RCC 7860 (cell line): ENCODE measurements at places on chromosomes 5 and 9.

DNA sequence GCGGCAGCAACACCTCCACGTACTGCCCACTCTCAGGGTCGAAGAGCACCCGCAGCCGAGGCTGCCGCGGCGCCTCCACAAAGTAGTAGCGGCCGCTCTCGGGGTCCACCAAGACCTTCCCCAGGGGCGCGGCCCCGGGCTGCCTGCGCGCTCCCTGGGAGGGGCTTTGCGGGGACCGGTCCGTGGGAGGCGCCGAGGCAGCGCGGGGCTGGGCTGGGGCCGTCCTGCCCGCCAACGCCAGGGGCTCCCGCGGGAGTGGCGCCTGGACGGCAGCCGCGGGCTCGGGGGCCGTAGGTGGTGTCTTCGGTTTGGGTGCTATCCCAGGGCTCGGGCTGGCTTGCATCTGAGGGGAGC, 2.6 kb upstream of the MZB1 start:
- DNase-seq = no peak

DNA sequence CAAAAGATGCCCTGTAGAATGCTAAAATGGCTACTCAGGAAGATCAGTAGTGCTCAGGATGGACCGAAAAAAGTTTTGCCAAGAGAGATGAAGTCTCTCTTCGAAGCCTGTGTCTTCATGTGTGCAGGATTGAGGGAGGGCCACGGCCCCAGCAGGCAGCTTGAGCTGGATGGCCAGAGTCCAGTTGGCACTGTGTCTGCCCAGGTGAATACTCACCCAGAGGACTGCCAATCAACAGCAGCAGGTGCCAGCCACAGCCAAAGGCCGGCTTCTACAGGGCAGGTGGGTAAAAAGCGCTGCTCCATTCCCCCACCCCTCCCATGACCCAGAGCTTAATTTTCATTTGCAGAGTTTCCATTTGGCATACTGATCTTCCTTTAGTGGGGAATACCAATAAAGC, 287.9 kb upstream of the ZNF608 start:
- DNase-seq = no peak

DNA sequence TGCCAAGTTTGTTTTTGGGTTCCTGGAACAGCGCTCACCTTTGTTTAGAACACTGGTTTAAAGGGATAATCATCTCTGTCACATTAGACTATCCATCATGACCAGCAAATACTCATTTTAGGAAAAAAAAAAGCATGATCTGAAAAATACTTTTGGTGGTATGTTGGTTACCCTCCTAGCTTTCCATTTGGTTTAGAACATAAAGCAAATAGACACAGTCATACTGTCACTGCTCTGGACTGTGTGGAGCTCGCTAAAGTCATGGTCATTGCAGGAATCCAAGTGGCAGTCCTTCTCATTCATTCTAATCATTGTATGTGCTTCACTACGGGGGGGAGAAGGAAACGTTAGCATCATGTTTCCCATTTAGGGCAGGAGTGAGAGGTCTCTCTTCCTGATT, 83.5 kb downstream of the PIK3R1 start:
- DNase-seq = no peak

- DNase-seq = no peak
Observed at GRCh38 chr9:91939978-91940377, 10.1 kb downstream of the ROR2 start.

- peak; percentile 14 for DNase-seq
Observed at GRCh38 chr5:91206734-91207133, 176.4 kb downstream of the ARRDC3 start.

DNA sequence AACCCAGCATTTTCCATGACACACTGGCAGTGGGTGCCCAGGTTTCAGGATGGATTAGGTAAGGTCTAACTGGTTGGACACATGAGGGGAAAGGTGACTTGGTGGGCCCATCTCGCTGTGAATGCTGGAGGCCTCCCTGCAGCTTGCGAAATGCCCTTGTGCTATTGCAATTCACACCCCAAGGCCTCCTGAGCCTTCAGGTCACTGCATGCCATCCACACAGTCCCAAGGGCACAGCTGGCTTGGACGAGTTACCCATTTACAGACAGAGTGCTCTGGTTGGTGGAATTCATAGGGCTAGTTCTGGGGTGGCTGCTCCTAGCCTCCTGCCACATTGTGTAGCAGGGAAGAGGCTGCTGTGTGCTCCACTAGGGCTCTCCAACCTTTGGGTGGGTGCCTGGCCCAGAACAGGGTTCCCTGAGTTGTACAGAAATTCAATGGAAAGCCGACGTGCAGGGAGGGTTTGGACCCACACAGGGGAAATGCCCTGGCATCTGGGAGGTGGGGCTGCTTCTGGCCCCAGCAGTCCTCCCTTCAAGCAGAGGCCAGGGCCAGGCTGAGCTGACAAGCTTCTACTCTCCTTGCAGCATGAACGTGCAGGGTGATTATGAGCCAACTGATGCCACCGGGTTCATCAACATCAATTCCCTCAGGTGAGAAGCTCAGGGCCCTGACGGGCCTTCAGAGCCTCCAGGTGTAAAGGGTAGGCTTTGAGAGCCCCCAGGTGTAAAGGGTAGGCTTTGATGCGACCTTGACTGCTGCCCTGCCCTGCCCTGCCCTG, 54.3 kb downstream of the ASS1 start:
- no peak for DNase-seq

DNA sequence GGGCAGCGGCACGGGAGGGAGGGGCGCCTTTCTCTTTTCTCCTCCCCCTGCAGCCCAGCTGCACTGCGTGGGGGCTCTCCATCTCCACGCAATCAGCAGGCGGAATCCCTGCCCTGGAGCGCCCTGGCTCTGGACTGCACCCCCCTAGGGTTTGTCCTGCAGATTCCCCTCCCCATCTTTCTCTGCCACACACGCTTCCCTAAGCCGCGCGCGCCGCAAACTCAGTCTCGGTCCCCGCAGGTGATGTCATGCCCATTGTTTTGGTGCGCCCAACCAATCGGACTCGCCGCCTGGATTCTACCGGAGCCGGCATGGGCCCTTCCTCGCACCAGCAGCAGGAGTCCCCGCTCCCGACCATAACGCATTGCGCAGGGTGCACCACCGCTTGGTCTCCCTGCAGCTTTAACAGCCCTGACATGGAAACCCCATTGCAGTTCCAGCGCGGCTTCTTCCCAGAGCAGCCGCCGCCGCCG, at the start of gene KCNN2:
Gene KCNN2 (plus strand): TSS at position 347 of the 473 bp plus-strand sequence. CDS start 70 bp downstream, at position 417.
- no peak for DNase-seq

DNA sequence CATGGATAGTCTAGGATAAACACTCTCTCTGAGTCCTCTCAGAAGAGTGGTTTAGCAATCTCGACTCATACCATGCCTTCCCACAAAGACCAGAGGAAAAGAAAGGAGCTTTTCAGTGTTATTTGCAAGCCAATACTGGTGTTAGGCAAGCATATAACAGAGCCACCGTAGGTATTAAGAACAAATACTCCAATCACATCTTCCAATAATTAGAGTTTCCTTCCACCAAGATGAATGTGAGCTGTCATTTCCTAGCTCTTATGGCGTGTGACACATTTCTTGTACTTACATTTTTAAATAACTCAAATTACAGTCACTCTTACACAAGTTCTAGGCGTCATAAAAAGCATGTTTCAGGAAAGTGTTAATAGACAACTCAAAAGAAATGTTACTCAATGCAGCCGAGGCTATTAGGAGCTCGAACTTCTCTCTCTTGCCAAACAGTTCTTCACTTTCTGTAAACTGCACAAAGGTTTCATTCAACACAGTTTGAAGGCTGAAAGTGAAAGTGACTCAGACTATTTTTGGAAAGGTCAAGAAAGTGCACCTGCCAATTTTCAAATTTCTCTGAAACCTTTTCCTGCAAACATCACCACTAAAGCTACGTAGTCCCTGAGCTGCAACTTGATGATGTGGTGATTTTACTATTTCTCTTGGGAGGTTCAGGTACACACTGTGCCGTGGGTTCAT, 153.8 kb downstream of the AUH start:
- DNase-seq = peak; percentile 20

- DNase-seq = no peak
Observed at GRCh38 chr5:114070093-114070722, 291.7 kb upstream of the KCNN2 start.

GRCh38 chr5:119131530-119132304, 60.8 kb downstream of the DMXL1 start:
- DNase-seq = peak; percentile 59

DNA sequence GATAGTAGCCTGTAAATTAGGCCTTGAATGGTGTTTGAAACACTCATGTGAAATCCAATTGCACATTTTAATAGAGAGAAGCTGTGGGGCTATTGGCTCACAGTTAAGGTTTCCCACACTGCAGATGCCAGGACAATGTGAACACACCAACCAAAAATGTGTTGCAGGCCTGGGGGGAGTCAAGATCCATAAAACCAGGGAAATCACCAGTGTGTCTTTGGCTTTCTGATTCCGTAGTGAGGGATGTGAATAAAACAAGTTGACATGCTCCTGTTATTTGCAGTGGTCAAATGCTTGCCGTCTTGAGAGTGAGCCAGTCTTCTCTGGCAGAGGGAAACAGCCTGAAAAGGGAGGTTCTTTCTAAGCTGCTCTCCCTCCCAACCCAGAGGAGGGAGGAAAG, 79.0 kb downstream of the ZNF462 start:
- no peak for DNase-seq

DNA sequence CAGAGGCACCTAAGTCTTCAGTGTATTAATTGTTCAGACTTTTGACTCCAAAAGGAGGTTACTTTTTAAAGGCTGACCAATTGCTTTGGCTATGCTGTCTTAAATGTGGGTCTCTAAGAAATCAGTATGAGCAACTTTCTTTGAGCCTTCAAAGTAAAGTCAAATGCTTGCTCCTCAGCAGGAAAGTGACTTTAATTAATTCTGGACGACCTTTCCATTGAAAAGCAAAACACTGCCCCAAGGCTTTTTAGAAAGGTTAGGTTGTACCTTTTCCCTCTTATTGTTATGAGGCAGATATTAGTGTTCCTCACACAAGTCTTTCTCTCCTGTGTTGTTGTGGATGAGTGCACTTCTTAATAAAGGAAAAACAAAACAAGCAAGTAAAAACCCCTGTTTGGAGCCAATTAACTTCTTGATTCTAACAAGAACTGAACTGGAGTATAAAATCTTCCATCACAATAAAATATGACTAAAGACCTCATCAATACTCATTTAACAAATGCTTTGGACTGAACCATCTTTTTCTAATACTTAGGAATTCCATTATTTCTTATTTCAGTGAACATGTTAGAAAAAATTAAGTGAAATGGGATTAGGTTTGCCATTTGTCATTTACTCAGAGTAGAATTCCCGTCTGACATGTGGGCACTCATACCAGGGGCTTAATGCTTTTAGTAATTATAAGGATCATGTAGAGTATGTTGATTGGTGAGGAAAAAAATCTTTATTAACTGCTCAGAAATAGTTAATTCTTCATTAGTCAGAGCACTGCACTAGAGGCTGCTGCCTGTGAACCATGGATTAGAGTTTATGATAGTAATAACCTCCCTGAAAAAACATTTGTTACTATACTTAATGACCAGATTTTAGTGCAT, 159.1 kb upstream of the ZNF608 start:
- no peak for DNase-seq

- no peak for DNase-seq
Observed at GRCh38 chr9:131464354-131465000, 38.2 kb upstream of the POMT1 start.

GRCh38 chr5:33490071-33490665, 49.4 kb downstream of the TARS1 start:
- DNase-seq = no peak

GRCh38 chr9:117160254-117160653, 254.6 kb downstream of the ASTN2 start:
- no peak for DNase-seq

GRCh38 chr9:6552498-6553121, 92.9 kb downstream of the GLDC start:
- DNase-seq = no peak

GRCh38 chr9:15249042-15249818, 57.8 kb downstream of the TTC39B start:
- DNase-seq = no peak

DNA sequence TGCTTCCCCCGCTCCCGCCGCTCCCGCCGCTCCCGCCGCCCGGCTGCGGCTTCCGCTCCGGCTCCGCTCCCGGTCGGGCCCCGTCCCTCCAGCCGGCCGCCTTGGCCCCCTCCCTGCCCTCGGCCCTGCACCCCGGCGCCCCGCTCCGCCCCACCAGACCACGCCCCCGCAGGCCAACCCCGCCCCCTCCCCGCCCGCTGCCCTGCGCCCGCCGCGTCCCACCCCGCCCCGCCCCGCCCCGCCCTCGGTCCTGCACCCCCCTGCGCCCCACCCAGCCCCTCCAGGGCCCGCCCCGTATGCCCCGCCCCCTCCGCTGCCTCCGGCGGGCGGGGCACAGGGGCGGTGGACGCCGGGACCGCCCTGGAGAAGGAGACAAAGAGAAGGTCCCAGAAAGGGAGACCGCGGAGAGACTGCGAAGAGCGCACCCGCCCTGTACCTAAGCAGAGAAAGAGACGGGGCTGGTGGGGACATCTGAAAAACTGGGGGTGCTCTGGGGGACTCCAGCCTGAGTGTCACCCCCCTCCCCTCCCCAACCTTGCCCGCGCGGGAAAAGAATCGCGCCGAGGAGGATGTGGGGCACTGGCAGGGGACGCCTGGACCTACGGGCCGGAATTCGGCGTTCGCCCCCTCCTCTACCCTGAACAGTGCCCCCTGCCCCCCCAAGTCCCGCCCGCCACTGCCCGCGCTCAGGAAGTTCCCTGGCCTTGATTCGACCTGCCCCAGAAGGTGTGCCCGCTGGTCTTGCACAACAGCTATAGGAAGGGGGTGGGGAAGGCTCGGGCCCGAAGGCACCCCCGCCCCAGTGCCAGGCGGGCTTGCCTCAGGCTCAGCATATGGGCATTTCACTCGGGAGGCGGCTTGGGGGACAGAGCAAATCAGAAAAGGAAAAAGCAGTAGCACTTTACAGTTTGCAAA, 42.8 kb upstream of the STXBP1 start:
- peak; percentile 59 for DNase-seq
